Colonic mucosa (tissue), 4 donors: ENCODE measurements at places on chromosomes 3 and 15. TPM values are rescaled to one million over a fixed set of nuclear protein-coding genes. Genes with fewer than 3 reads are reported as not detected.

GRCh38 chr3:63631670-63632069 lies 20.8 kb upstream of the SNTN start:
- no peaks in the 10 kb centered on the region for H3K4me1 ChIP-seq
- no peaks in the 10 kb centered on the region for H3K36me3 ChIP-seq

LNP1 gene
- 1.4 TPM for total RNA-seq

DNA sequence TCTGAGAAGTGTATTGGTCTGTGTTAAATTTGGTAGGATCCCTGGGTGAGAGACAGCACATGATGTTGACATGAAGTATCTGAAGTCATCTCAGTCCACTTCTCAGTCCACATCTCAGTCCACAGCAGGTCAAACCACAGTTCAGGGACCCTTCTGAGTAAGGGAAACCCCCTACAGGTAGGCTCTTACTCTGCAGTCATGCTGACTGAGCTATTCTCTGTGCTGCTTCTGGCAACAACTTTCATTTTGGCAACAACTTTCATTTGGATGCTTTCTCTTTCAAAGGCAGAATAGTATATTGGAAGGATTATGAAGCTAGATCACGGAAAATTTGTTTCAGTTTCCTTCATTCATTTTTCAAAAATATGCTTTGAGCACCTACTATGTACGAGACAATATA lies 178.2 kb upstream of the GOLIM4 start:
- no peaks in the 10 kb centered on the region for H3K36me3 ChIP-seq
- no peaks in the 10 kb centered on the region for H3K4me1 ChIP-seq
- H3K27me3 ChIP-seq: no peaks in the 10 kb centered on the region

- H3K27me3 ChIP-seq: no peaks in the 10 kb centered on the region
- H3K4me1 ChIP-seq: peaks cover 9% of the 10 kb centered on the region
- no peak for DNase-seq
- H3K36me3 ChIP-seq: peaks cover 6% of the 10 kb centered on the region
- H3K27ac ChIP-seq: no peak overlapping the region
These were observed 73.2 kb downstream of the TBC1D2B start for GRCh38 chr15:78004222-78004727.

GRCh38 chr3:66494959-66495667 lies 5.7 kb downstream of the LRIG1 start:
- H3K36me3 ChIP-seq: no peaks in the 10 kb centered on the region
- H3K27ac ChIP-seq: peak overlapping the region; percentile 13
- H3K27me3 ChIP-seq: no peaks in the 10 kb centered on the region
- H3K4me3 ChIP-seq: no peak overlapping the region
- peaks cover 25% of the 10 kb centered on the region for H3K4me1 ChIP-seq

DNA sequence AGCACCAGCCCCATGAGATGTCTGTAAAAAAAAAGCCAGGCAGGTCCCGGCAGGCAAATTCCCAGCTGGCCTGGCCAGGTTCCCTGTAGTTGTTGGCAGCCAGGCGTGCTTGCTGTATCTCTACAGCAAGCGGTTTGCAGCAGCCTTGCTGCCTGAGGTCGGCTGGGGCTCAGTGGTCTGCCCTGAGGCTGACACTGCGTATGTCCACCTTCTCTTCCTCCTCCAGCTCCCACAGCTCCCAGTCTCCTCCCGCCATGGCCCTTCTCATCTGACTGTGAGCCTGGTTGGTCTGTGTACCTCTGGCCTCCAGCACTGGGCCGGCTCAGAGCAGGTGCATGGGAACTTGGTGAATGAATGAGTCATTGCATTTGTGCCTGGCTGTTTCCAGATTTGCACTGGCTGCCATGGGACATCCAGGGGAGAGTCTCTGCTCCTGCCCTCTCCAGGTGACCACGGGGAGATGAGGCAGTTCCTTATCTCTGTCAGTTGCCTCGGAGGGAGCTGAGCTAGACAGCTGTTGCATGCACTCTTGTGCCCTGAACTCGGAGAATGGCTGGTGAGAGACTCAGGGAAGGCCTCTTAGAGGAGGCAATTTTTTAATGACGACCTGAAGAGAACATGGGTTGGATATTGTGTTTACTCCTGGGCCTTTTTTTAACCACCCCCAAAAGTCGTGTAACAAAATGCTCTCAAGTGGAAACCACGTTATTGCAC lies 43.0 kb downstream of the SPSB4 start:
- no peak overlapping the region for H3K27ac ChIP-seq
- DNase-seq: no peak
- no peaks in the 10 kb centered on the region for H3K36me3 ChIP-seq
- no peak overlapping the region for H3K4me3 ChIP-seq

GRCh38 chr3:133121450-133121849 lies 83.3 kb downstream of the TMEM108 start:
- no peak overlapping the region for H3K27ac ChIP-seq
- H3K27me3 ChIP-seq: no peaks in the 10 kb centered on the region

SH3BP5 gene
- 9.3 TPM for total RNA-seq

DPPA4 gene
- not detected for total RNA-seq
